ENCODE measurements at places on chromosomes 1 and 21. TPM values are rescaled to one million over a fixed set of nuclear protein-coding genes. Genes with fewer than 3 reads are reported as not detected.
A peak's percentile ranks its signal among the peaks of the same experiment; 100 is the strongest.

TMEM50B gene
- 84.5 TPM for total RNA-seq

AMPD1 gene
- total RNA-seq = 0.86 TPM

FGGY gene
- 38.8 TPM for total RNA-seq

DNA sequence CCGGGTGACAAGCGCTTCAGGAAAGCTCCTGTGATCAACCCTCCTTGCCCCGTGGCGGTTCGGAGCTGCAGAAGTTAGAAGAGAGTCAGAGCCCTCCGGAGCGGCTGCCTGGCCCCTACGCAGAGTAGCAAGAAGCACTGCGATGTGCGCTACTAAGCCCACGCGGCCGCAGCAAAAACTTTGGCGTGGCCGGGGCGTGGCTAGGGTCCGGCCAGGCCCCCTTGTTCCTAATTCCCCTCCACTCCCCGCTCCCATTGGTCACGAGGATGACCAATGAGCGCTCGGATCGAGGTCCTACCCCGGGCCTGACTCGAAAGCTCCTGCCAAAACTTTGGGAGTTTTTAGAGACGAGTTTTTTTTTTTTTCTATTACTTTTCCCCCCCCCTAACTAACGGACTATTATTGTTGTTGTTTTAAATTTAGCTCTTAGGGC is at the start of gene HLX:
TSS of gene HLX (plus strand) at position 368 of the 433 bp plus-strand sequence. CDS start 415 bp downstream, outside the sequence.
- peak; percentile 88 for DNase-seq

DNA sequence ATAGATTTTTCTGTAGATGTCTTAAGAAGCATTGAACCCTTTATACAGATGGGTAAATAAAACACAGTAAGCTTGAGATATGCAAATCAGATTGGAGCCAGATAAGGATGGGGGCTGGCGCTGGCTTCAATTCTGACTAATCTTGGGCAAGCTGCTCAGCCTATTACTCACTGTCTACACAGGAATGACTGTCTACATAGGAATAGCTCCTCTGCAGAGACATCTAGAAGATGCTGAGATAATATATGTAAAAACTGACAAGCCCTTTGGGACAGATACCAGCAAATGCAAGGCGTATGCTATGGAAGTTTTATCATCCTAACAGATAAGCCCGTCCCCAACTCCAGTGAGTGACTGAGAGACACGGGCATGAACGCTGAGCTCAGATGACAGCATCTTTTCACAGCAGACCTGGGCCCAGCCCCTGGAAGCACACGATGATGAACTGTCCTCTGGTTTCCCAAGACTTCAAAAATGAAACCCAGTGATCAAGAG is 1.7 kb downstream of the CLDN14 start:
- no peak for DNase-seq

DNA sequence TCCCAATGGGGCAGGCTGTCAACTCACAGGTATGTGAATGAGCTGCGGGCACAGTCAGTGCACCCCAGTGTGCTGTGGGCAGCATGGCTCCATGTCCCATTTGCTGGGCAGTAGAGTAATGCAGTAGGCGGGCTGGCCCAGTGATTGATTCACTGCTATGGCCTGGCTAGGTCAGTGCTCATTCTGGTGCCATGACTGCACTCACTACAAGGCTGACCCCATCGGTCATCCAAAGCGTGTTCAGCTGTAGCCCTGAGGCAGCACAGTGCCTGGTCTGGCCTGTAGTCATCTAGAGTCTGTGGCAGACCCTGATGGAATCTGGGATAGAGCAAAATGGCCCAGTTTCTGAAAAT is 7.4 kb downstream of the HYI start:
- no peak for DNase-seq
